ENCODE measurements at places on chromosomes 2 and 18.

- DNase-seq = no peak
Observed at GRCh38 chr2:136424112-136424511, 306.2 kb upstream of the CXCR4 start.

DNA sequence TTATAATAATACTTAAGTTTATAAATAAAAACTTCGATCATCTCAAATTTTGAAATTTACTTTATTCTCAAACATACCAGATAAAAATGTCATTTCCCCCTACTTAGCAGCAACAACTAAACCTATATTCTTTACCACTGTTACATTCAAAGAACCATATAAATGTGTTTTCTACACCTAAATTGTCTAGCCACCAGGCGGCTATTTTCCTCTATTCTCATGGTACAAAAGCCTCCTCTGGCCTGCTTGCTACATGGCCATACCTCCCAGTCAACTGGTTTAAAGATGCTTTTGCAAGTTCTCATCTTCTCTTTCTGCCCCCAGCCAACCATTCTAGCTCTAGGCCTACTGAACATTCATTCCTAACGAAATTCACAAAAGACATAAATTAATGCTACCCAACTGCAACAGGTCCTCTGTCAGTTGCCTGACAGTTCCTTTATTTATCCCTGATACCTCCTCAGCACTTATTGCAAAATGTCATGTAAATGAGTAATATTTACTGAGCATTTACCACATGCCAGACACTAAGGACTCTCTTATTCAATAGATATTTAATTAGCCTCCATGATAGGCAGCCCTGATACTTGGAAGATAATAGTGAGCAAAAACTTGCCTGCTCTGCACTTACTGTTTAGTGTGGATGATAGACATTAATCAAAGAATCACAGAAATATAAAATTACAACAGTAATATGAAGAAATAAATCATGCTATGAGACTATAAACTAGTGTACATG lies 5.0 kb downstream of the C1D start:
- no peak for DNase-seq

DNA sequence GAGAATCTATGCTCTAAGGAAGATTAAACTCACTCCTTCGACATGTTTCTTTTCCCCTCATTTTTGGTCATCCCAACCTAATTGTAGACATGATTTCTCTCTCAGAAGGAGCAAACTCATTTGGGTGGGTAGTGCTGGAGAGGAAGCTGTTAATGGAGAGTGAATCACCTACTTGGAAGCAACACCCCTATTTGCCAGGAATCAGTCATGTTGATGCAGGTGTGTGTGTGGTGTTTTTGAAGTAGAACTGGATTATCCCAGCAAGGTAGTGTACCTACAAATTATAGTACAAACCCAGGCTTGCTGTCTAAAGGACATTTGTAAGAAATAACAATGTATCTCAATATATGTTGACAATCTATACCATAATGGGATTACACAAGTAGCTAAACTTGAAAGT lies 186.4 kb downstream of the EPHA4 start:
- no peak for DNase-seq

DNA sequence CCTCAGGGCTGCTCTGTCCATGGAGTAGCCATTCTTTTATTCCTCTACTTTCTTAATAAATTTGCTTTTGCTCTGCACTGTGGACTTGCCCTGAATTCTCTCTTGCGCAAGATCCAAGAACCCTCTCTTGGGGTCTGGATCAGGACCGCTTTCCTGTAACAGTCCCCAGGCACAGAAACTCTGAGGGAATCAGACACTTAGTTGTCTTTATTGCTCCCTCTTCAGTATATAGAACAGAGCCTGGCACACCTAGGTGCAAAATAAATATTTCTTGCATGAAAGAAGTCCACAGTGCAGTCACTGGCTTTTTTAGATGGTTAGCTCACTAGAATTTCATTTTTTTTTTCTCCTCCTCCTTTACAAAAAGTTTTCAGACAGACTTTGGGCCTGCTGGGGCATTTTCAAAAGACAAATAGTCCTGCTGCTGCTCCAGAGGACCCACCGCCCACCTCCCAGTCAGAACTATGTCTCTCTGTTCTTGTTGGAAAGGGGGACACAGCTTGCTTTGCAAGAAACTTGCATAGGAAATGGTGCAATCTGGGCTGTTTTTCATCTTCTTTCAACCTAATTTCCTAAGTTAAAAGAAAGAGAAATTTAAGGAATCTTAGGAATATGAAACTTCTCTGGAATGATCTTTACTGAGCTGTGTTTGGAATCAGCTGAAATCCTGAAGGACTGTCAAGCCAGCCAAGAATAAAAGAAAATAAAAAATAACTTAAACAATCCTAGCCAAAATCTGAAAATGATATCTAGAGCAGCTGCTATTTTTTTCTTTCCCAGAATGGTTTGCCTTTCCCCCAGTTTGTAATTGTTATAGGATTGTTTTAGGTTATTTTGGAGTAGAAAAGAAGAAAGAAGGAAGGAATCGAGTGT lies 31.7 kb upstream of the MAP4K3 start:
- DNase-seq = no peak

DNA sequence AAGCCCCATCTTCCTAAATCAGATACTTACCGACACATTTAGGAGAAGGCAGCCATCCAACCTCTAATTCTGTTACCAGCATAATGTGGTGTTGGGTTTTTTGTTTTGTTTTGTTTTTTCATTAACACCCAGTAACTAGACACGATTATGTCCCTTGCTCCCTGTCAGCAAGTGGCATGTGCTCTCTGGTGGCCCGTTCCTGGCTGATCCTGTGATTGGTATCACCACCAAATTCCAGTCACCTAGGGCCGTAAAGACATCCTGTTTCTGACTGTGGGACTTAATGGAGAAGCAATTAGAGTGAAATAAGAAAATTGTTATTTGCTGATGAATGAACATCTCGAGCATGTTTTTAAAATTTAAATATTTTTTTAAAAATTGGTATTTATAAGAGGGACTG lies 5.9 kb upstream of the DLX1 start:
- no peak for DNase-seq

- DNase-seq = no peak
Observed at GRCh38 chr2:126837966-126838715, 60.5 kb upstream of the TEX51 start.

DNA sequence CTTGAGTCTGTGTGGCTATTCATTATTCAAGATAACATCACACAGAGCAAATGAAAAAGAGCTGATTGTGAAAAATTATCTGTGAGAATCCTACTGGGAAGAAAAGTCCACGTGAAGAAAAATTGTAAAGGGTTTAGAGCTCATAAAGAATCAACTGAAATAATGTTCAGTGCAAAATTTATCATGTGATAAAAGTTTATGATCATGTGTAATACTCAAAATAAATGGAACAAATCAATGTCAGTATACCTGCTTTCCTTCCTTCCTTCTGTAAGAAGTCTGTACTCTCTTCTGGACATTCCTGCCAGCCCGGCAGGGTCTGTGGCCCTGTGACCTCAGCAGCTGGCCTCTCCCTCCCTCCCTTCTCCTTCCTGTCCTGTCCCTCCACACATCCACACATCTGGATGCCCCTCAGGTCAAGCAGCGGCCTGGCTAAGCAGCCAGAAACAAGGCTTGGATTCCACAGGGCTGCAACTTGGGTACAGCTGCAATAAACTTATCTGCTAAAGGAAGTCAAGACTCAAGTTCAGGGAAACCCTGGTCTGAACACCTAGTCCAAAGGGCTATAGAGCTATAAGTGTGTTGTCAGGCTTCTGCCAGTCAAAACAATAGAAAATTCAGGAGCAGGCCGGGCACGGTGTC lies 172.1 kb downstream of the MREG start:
- DNase-seq = no peak

GRCh38 chr2:16813593-16813992 lies 148.0 kb upstream of the CYRIA start:
- no peak for DNase-seq

GRCh38 chr2:184141866-184142265 lies 456.5 kb upstream of the ZNF804A start:
- no peak for DNase-seq

Data from stimulated activated CD4-positive, alpha-beta T cell treated with anti-CD3 and anti-CD28 coated beads, Interleukin-1b, Interleukin-23, amount 100 ng/mL, for 1 hour (primary cell).